ENCODE measurements at places on chromosomes 11 and 22.
A peak's percentile ranks its signal among the peaks of the same experiment; 100 is the strongest.

- DNase-seq: no peak
These were observed 3.0 kb downstream of the SLC22A6 start for GRCh38 chr11:62981743-62982142.

DNA sequence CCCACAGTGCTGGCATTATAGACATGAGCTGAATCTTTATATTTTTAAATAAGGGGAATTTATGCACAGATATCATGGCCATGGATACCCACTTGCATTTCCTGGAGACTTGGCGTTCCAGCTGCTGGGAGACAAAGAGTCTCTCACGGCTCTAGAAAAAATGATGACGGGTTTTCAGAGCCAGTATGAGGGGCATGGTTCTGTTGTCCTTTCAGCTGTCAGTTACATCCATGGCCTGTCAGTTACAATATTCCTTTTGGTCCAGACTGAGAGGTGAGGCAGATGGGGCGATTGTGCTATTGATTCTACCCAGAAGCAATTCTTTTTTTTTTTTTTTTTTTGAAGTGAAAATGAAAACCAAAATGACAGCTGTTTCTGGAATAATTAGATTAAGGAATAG is 29.7 kb downstream of the USH1C start:
- DNase-seq: no peak

DNA sequence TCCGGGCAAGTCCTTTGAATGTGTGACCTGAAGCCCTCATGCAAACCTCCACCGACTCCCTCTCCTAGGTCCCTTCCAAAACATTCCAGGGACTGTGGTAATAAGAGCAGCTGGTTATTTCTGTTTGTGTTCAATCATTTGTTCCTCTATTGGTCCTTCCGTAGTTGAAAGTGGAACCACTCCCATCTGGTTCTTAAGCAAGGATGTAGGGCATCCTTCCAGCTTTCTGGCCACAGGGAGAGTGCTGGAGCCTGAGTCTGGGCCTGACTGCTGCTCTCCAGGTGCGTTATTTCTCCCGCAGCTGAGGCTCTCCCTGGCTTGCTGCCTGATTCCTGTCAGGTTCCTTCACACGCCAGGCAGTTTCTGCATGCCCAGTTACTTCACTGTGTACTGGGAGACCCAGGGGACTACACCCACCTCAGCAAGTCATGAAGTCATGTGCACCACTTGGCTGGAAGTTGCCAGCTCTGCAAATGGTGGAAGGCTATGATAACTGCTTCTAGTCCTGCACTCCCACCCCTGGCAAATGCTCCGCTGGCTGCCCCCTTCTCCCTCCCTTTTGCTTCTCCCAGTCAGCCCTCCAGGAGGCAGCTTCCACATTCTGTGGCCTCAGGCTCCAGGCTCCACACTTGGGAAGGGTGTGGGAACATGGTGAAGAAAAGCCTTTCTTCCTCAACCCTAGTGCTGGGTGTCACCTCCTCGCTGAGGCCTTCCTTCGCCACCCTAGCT is 4.0 kb upstream of the ALX4 start:
- no peak for DNase-seq

DNA sequence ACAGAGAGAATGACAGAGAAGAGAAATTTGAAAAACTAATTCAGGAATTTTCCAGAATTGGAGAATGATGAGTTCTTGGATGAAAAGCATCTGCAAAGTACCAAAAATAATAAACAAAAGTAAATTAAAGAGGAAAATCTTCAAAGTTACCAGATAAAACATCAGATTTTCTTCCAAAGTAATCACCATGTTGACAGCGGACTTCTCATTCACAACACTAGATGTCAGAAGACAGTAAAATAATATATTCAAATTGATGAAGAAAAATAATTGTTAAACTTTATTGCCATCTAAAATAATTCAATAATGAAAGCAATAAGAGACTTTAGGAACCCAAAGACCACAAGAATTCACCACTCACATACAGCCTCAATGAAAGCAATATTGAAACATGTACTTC is 355.2 kb downstream of the DYNC2H1 start:
- no peak for DNase-seq

- peak; percentile 61 for DNase-seq
These were observed 3.8 kb downstream of the RSPH14 start for GRCh38 chr22:23137905-23138561.

DNA sequence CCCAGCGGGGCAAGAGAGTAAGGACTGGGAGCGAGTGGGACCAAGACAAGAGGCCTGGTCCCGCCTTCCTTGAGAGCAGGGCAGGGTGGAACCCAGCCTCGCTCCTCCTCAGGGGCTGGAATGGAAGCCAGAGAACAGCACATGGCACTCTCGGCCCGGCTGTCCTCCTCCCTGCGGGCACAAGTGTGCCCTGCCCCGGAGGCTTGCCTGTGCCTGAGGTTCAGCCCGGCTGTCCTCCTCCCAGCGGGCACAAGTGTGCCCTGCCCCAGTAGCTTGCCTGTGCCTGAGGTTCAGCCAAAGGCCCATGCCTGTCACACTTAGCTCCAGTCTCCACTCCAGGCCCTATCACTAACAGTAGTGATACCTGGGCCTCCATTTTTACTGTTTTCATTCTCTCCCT is 24.2 kb downstream of the SULT4A1 start:
- no peak for DNase-seq

DNA sequence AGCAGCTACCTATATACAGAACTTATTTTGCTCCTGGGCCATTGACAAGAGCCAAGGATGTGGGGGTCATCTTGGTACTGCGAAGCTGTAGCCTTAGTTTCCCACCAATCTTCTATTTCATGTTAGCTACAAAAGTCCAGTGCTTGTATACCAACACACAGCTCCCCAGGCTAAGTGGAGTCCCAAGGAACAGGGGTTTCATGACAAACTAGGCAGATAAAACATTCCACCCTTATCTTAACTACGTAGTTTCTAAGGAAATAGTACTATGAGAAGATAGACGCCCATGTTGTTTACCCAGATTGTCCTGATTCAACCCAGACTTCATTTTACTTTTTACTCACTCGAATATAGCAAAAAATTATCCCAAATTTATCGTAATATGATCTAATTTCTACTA is 218.5 kb downstream of the DYNC2H1 start:
- DNase-seq: no peak

DNA sequence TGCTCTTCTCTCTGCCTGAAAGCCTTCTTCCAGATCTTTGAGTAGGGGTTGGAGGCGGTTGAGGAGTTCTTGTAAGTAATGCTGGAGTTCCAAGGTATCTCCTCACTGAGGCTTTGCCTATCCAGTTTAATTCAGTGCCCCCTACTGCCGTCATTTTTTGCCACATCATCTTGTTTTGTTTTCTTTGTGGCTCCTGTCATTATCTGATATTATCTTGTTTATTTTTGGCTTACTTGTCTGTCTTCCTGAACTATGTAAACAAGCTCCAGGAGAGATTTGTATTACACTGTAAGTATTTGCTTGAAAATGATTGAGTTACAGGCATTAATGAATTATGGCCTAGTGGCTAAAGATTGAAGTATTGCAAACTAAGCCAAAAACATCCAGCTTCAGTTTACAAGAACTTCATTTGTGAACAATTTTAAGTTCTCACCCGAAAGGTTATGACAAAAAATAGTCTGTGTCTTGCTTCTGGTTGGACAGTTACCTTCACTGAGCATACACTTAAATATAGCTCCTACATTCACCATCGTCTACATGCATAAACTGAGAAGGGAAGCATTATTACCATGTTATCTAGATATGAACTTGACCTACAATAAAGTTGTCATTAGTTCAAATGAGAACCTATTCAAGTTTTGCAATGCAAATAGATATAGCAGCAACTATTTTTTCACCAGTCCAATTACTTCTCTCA is 154.8 kb downstream of the ARHGAP42 start:
- DNase-seq: no peak

- DNase-seq: no peak
These were observed 124.5 kb downstream of the KCNQ1 start for GRCh38 chr11:2569321-2569721.

DNA sequence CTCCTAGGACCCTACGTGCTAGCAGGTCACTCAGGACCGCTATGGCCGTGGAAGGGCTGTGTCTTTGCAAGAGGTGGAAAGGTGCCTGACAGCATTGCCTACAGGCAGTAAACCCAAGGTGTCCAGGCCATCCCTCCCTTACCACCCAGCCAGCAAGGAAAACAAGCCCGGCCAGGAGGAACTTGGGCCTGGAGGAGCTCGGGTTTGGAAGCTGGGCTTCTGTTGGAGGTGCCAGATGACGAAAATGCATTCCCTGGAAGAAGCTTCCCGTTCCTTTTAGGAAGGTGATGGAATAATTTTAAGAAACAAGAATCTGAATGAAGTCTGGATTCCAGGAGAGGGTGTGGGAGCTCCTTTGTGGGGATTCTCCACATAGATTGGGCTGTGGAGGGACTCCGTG is 23.6 kb downstream of the FBLN1 start:
- no peak for DNase-seq

- no peak for DNase-seq
These were observed 48.4 kb upstream of the WNT7B start for GRCh38 chr22:46025225-46025972.

GRCh38 chr22:29531419-29531818 is 22.1 kb downstream of the THOC5 start:
- DNase-seq: no peak

GRCh38 chr11:111733611-111734088 is 32.5 kb downstream of the PPP2R1B start:
- DNase-seq: no peak
